Ascending aorta (tissue), 2 donors: ENCODE measurements at places on chromosomes 3 and 15.
A peak's percentile ranks its signal among the peaks of the same experiment; 100 is the strongest.

DNA sequence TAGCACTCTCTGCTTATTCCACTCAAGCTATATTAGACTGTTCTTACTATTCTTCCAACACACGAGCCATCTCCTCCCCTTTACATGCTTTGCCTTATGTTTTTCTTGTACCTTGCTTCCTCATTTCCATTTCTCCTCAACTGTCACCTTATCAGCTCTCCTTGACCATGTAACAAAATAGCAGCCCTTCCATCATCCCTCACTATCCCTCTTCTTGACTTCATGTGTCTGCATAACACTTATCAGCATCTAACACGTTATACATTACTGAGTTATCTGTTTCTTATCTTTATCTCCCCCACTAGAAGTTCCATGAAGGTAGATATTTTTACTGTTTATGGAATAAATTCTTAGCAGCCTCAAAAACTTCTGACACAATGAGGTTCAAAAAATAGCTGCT, 45.3 kb downstream of the TRPM7 start:
- H3K27me3 ChIP-seq, result no peaks in the 10 kb centered on the region
- H3K4me3 ChIP-seq, result no peak overlapping the region
- no peaks in the 10 kb centered on the region for H3K4me1 ChIP-seq
- H3K36me3 ChIP-seq, result peaks cover 56% of the 10 kb centered on the region
- DNase-seq, result no peak
- no peak overlapping the region for H3K27ac ChIP-seq

- H3K27me3 ChIP-seq, result no peaks in the 10 kb centered on the region
- no peak overlapping the region for H3K27ac ChIP-seq
- H3K36me3 ChIP-seq, result no peaks in the 10 kb centered on the region
- H3K4me3 ChIP-seq, result no peak overlapping the region
These were observed 284.5 kb downstream of the XXYLT1 start for GRCh38 chr3:194986208-194987043.

DNA sequence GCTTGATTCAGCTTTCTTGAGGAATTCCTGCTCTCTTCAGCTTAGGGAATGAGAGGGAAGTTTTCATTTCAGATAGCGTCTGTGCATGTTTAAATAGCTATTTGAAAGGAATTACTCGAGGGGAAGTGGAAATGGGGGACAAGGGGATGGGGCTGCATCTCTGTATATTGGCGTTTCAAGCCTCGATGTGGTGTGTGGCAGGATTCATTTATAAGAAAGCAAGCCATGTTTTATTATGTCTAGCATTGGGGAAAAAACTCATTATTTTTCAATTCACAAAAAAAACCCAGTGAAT, 1.0 kb downstream of the ATP2C1 start:
- H3K36me3 ChIP-seq, result no peaks in the 10 kb centered on the region
- peak overlapping the region; percentile 98 for H3K27ac ChIP-seq
- no peaks in the 10 kb centered on the region for H3K4me1 ChIP-seq
- no peak for DNase-seq

DNA sequence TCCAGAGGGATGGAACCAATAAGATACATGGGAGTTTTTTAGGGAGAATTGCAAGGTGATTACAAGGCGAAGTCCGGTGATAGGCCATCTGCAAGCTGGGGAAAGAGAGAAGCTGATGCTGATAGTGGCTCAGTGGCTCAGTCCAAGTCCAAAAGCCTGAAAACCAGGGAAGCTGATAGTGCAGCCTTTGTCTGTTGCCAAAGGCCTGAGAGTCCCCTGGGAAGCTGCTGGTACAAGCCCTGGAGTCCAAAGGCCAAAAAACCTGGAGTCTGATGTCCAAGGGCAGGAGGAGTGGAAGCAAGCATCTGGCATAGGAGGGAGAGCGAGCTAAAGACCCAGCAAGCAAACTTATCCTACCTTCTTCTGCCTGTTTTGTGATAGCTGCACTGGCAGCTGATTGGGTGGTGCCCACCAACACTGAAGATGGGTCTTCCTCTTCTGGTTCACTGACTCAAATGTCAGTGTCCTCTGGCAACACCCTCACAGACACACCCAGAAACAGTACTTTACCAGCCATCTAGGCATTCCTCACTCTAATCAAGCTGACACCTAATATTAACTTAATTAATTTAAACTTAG, 16.7 kb downstream of the TFG start:
- H3K27ac ChIP-seq, result no peak overlapping the region
- H3K4me3 ChIP-seq, result no peak overlapping the region
- DNase-seq, result no peak
- H3K4me1 ChIP-seq, result peaks cover 6% of the 10 kb centered on the region
- no peaks in the 10 kb centered on the region for H3K27me3 ChIP-seq
- peaks cover 25% of the 10 kb centered on the region for H3K36me3 ChIP-seq

- no peaks in the 10 kb centered on the region for H3K4me1 ChIP-seq
- H3K4me3 ChIP-seq, result no peak overlapping the region
- H3K27ac ChIP-seq, result no peak overlapping the region
- no peaks in the 10 kb centered on the region for H3K36me3 ChIP-seq
These were observed 441.2 kb downstream of the FHIT start for GRCh38 chr3:60809857-60810610.

DNA sequence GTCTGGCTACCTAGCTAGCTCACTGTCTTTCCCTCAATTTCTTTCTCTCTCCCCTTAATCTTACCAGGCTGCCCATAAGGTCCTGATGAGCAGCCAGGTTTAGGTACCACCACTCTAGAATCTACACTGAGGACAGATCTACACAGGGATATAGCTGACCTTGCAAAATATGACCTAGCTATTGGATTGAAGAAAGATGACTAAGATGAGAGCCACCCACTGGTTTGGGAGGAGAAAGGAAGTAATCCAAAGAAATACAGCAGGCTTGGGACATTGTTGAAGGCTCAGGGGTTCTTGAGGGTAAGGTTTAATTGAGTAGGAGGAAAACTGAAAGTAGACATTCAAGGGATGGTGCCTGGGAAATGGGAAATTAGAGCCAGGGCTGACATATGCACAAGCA, 142.0 kb upstream of the TMC3 start:
- no peak overlapping the region for H3K4me3 ChIP-seq
- no peaks in the 10 kb centered on the region for H3K36me3 ChIP-seq
- H3K27ac ChIP-seq, result no peak overlapping the region

- H3K27me3 ChIP-seq, result no peaks in the 10 kb centered on the region
- H3K36me3 ChIP-seq, result no peaks in the 10 kb centered on the region
- H3K4me3 ChIP-seq, result no peak overlapping the region
- no peaks in the 10 kb centered on the region for H3K4me1 ChIP-seq
These were observed 159.7 kb downstream of the SERPINI1 start for GRCh38 chr3:167895178-167895577.

- no peaks in the 10 kb centered on the region for H3K36me3 ChIP-seq
- no peaks in the 10 kb centered on the region for H3K27me3 ChIP-seq
- peaks cover 25% of the 10 kb centered on the region for H3K4me1 ChIP-seq
- no peak overlapping the region for H3K4me3 ChIP-seq
These were observed 277.5 kb upstream of the P2RY1 start for GRCh38 chr3:152557302-152557999.

GRCh38 chr3:30256474-30256873, 349.9 kb upstream of the TGFBR2 start:
- H3K36me3 ChIP-seq, result no peaks in the 10 kb centered on the region
- DNase-seq, result no peak
- H3K4me1 ChIP-seq, result peaks cover 4% of the 10 kb centered on the region

- peak overlapping the region; percentile 99 for H3K27ac ChIP-seq
- DNase-seq, result peak; percentile 11
- H3K27me3 ChIP-seq, result no peaks in the 10 kb centered on the region
- peaks cover 22% of the 10 kb centered on the region for H3K4me1 ChIP-seq
- H3K36me3 ChIP-seq, result no peaks in the 10 kb centered on the region
These were observed 426 bp downstream of the CBLB start for GRCh38 chr3:105868431-105868741.

DNA sequence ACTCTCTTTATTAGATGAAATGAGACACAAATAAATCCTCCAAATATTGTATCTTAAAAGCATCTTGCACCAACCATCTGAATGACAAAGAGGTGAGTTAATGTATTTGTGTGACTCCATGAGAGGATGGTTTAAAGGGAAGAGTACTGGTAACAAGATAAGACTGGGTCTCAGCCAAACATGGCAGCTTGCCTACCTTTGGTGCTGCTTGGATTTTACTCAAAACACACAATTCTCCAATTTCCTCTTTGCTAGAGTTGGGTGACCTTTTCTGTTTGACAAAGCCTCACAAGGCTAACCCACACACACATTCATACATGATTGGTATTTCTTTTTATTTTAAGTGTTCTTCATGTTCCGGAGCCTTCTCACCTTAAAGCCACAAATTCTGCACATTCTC, 506.4 kb downstream of the FGF12 start:
- H3K4me3 ChIP-seq, result no peak overlapping the region
- no peak overlapping the region for H3K27ac ChIP-seq
- no peaks in the 10 kb centered on the region for H3K27me3 ChIP-seq
- no peak for DNase-seq
- H3K36me3 ChIP-seq, result no peaks in the 10 kb centered on the region
- H3K4me1 ChIP-seq, result no peaks in the 10 kb centered on the region

- no peaks in the 10 kb centered on the region for H3K27me3 ChIP-seq
- no peak overlapping the region for H3K4me3 ChIP-seq
- H3K36me3 ChIP-seq, result no peaks in the 10 kb centered on the region
- no peak for DNase-seq
These were observed 2.9 kb downstream of the HDGFL3 start for GRCh38 chr15:83204697-83205096.

DNA sequence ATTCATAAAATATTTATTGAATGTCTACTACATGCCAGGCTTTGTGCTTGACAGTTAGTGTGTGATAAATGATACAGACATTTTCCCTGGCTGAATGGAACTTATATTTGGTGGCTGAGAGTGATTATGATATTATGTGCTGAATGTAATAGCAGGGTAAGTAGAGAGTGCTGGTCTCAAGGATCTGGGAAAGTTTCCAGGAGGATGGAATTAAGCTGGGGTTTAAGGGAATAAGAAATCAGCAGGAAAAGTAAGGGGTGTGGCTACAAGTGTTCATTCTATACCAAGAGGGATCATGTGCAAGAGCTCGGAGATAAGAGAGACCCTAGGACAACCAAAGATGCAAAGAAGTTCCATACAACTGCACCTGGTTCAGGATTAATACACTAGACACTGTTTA, 500.1 kb upstream of the CFAP20DC start:
- no peaks in the 10 kb centered on the region for H3K36me3 ChIP-seq
- H3K27ac ChIP-seq, result no peak overlapping the region
- no peaks in the 10 kb centered on the region for H3K27me3 ChIP-seq

GRCh38 chr3:47413751-47414150, 32.9 kb downstream of the PTPN23 start:
- peaks cover 82% of the 10 kb centered on the region for H3K36me3 ChIP-seq
- no peak overlapping the region for H3K27ac ChIP-seq
- no peak overlapping the region for H3K4me3 ChIP-seq
- no peaks in the 10 kb centered on the region for H3K27me3 ChIP-seq
- H3K4me1 ChIP-seq, result no peaks in the 10 kb centered on the region
- DNase-seq, result no peak

GRCh38 chr15:65277015-65277414, 9.7 kb downstream of the PARP16 start:
- no peak overlapping the region for H3K4me3 ChIP-seq
- no peaks in the 10 kb centered on the region for H3K4me1 ChIP-seq
- no peaks in the 10 kb centered on the region for H3K36me3 ChIP-seq
- DNase-seq, result no peak

DNA sequence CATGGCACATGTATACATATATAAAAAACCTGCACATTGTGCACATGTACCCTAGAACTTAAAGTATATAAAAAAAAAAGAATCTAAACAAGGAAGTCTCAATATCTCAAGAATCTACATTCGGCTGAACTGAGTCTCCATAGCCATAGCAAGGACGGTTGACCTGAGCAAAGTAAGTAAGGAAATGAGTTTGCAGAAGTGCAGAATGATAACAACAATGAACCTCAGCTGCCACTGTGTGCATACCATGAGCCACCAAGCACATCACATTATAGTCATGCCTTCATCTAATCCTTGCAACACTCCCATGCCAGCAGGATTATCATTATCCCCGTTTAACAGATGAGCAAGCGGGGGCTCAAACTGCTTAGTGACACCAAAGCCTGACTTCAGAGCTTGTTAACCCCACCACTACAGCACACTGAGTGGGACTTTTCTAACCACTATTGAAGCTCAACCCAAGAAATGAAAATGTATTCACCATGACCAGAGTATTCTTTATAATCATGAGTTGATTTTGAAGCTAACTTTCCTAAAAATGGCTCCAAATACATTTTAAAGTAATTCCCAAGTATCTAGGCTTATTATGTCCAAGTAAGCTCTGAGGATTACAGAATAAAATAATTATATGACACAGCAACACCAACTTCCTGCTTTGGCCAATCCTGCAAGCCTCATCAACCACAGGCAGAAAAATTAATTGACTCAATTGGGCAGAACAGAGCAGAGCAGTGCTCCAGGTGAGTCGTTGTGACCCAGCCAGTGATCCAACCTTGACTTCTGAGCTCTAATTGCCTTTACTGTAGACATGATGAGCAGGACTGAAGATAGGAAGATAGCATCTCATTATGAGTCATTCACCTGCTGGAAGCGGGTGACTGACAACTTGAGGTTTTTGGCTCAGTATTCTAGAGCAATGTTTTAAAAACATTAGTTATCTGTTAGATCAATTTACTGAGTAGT, 47.3 kb upstream of the IL12A start:
- no peaks in the 10 kb centered on the region for H3K4me1 ChIP-seq
- H3K4me3 ChIP-seq, result no peak overlapping the region
- H3K27me3 ChIP-seq, result no peaks in the 10 kb centered on the region
- no peak overlapping the region for H3K27ac ChIP-seq
- no peaks in the 10 kb centered on the region for H3K36me3 ChIP-seq
- no peak for DNase-seq

DNA sequence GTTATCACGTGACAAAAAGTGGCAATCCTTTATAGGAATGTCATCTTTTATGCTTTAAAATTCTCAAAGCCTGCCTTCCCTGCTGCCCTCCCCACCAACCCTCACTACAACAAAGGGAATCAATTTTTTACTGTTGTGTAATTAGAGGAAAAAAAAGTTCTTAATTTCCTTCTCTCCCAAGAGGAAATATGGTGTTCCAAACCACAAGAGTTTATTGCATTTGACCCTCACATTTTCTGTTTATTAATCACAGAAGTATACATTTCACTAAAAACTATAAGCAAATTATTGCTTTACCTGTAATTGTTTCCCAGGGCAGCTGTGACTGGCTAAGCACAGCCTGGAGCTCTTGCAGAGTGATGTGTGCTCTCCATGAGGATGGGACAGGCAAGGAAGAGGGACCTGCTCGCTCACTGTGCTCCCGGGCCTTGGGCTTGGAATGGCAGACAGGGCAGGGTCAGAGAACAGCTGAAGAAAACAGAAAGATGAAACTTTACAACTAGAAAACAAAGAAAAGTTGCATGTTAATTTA, 31.3 kb upstream of the ATP10A start:
- no peaks in the 10 kb centered on the region for H3K36me3 ChIP-seq
- H3K27ac ChIP-seq, result no peak overlapping the region
- no peaks in the 10 kb centered on the region for H3K27me3 ChIP-seq
